ENCODE measurements at places on chromosomes 7 and 10.

DNA sequence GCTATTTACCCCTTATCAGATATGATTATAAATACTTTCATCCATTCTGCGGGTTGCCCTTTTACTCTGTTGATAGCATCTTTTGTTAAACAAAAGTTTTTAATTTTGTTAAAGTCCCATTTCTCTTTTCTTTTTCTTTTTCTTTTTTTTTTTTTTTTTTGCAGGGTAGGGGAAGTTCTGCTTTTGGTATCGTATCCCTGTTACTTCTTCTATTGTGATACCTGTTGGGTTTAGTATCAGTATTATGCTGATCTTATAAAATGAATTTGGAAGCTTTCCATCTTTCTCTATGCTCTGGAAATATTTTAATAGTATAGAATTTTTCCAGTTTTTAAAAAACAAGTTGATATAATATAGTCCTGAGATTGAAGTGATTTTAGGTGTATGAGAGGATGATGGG, 6.0 kb downstream of the CCNJ start:
- DNase-seq: no peak

DNA sequence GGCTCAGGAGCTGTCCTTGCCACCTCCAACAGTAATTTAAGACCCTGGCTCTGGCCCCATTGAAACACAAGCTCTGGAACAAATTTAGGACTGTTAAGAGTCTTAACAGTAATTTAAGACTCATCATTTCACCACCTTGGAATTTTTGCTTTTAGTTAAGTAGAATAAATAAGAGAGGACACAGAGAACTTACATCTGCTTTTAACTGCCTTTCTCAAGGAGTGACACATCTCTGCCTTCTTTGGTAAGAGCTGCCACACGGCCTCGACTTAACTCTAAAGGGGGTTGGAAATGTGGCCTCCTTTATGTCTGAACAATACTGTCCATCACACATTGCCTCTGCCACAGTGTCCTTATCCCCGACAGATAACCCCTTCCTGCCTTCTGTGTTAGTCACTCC, 77.9 kb downstream of the HERPUD2 start:
- no peak for DNase-seq

DNA sequence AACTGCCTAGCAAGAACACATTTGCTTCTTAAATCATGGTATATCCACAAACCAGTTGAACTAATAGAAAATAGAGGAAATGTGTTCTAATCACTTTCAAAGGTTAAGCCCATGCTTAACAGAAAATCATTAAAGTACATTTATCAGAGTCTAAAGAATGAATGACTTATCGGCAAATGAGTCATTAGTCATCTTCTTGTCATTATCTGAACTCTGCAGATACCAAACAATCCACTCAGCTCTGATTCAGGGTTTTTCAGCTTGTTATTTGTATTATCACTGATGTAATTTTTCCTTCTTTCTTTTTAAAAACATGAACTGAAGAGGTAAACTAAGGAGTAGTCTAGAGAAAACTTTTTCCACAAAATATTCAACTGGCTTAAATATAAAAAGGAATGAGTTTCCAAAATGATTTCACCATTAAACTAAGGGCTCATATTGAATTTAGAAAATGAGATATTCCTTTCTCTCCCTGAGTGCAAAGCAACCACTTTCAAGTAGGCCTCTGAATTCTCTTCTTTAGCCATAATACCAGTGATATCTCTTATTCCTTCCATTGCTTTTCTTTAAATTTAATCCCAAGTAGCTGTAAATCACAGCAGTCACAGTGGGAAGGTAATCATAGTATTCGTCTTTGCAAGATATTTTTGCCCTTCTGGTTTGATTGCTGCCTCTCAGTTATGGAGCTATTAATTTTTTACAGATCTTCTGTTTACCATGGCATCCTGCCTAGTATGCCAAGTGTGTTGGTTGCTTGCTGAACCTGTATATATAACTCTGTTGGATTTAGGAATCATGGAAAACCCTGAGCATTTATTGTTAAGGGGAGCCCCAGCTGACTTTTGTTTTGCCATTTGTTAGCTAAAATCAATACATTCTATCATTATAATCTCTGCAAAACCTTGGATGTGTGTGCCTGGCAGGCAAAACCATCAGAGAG, 125.1 kb downstream of the THSD7A start:
- DNase-seq: no peak

DNA sequence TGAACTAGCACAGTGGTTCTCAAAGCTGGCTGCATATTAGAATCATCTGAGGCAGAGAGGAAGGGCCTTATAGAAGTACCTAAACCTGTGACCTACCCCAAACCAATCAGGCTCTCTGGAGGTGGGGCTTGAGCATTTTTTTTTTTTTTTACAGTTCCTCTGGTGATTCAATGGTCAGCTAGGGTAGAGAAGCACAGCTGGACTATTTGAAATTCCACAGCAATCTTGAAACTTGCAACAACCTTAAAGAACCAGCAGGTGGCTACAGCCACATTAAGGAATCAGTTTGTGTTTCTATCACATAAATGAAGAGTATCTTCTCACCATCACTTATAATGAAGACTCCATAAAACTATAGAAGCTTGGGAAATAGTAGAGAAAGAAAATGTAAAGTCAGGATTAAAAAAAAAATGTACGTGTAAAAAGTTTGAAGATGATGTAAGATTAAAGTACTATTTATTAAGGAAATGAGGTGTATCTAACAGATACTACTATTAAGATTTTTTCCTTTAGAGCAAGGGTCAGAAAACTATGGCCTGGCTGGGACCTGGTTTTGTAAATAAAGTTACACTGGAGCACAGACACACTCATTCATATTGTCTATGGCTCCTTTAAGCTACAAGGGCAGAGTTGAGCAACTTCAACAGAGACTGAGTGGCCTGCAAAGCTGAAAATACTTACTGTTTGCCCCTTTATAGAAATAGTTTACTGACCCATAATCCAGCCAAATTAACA, 3.8 kb downstream of the RTKN2 start:
- peak; percentile 13 for DNase-seq

GRCh38 chr7:46169384-46169755, 248.3 kb upstream of the IGFBP3 start:
- DNase-seq: no peak

GRCh38 chr10:75611172-75611992, 180.0 kb downstream of the LRMDA start:
- DNase-seq: no peak

- DNase-seq: no peak
These were observed 163.7 kb downstream of the WNT2 start for GRCh38 chr7:117158941-117159697.

DNA sequence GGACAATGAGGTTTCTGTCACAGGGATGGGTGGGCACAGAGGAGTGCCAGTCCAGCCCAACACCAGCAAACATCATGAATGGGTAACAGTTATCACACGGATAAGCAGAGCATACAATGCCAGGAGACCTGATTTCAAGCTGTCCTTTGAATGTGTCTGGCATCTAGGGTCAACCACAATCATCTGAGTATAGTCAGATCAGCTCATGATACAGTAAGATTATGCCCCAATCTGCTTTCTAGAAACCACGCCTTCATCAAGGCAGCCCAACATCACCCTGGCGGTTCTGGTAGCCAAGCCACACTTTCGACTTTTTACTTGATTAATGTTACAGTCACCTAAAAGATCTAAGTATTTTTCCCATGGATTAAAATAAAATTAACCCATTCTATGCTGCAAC, 10.5 kb downstream of the FAM171A1 start:
- DNase-seq: no peak

DNA sequence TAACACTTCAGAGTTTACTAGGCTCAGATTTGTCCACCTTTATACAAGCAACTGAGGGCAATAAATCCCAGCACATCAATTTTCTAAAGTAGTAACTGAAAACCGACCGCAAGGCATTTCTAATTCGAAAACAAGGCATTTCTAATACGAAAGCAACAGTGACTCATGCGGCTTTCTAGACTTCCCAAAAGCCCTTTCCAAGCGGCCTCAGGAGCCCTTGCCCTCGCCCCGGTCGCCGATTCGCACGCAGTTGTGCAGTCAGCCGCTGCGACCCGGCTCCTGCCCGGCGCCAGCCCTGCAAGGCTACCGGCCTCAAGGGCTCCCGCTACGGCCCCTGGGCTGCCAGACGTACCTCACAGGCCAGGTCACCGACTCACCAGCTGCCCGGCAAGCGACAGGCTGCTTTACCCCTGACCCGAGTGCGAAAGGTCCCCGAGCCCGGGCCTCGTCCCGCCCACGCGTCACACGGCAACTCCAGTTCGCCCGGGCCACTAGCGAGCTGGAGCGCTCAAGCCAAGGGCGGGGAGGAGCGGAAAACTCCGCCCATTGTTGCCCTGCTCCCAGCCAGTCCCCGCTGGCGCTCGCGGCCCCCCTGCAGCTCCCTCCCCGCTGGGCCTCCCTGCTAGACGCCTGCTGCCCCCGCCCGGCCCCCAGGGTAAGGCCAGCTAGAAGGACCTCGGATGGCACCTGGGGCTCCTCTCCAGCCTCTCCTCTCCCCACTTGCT, 7.3 kb downstream of the NCOA4 start:
- DNase-seq: peak; percentile 76

- DNase-seq: no peak
These were observed 231.0 kb downstream of the CSTF2T start for GRCh38 chr10:51468424-51468823.

DNA sequence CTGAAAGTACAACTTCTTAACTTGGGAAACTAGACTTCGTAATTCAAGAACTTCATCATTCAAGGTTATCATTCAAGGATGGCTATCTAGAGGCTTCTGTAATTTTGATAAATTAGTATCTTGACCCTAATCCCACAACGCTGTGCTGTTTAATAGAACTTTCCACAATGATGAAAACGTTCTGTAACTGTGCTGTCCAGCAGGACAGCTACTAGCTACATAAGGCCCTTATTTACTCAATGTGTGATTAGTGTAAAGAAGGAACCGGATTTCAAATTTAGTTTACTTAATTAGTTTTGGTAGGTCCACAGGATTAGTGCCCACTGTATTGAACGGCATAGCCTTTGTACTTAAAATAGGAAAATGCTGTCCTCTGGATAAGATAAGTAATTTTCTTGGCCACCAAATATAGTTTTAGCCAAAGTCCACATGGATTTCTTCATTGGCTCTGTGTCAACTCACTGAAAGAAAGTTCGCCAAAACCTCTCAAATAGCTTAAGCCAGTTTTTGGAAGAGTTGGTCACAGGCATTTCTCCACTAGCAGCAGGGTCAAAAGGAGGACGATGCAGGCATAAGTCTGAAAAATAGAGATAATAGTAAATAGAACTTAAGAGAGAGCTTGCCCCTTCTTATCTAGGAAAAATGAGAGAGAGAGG, 17.3 kb downstream of the DGKI start:
- DNase-seq: no peak

DNA sequence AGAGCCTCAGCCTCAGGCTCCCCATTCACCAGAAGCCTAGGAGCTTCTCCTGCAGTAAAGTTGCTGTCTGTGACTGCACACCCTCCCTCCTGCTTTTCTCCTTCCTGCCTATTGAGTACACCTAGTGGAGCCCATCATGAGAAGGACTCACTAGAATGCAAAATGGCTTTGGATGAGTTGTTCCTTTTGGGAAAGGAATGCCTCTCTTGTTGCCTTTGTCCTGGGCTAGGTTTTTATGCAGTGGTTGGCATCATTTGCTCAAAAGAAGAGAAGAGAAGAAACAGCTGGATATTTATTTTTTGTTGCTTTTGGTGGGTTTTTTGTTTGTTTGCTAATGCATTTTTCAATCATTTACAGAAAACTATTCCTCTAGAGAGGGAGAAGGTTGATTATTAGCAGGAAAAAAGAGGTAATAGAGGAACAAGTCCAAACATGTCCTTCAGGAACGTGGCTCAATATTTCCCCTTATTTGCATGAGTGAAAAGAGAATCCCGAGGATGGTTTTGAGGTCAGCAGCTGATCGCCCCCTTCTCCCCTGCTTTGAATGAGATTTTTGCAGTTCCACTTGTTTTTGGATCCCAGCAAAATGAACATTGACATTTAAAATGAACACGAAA, 369.9 kb upstream of the NRP1 start:
- DNase-seq: no peak

GRCh38 chr7:76187272-76187671, 14.4 kb upstream of the SRRM3 start:
- no peak for DNase-seq

DNA sequence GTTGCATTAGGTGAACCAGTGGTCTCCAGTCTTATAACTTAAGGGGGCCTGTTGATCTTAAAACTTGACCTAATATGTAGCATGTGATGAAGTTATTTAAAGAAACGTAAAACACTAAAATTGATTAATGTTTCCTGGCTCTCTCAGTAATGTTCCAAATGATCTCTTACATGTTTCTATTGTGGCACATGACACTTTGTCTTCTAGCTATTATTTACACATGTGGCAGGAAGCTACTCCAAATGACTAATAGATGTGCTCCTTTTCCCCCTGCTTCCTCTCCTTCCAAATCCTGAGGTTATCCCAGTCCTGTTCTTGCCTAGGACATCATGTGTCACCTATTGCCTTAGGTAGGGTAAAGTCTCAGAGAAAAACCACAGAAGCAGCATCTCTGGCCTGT, 89.4 kb downstream of the FAS start:
- DNase-seq: no peak

All from NCI-H510A treated with DMSO at 0.1 percent for 48 hours (cell line).